HFFc6 (cell line): ENCODE measurements at places on chromosomes 11 and 22. TPM values are rescaled to one million over a fixed set of nuclear protein-coding genes. Genes with fewer than 3 reads are reported as not detected.

- peaks cover 4% of the 10 kb centered on the region; the same call in 1 of the 2 replicates for H3K36me3 ChIP-seq
- peak; percentile 77 for DNase-seq
- H3K4me1 ChIP-seq: peaks cover 31% of the 10 kb centered on the region
These were observed 2.4 kb upstream of the DENND6B start for GRCh38 chr22:50329236-50329635.

DGAT2 gene
- total RNA-seq: 0.23 and 0.31 TPM in 2 replicates

GRCh38 chr11:126862664-126863243 is 137.8 kb downstream of the KIRREL3 start:
- H3K27me3 ChIP-seq: peaks cover 1% of the 10 kb centered on the region
- no peak for DNase-seq
- H3K4me3 ChIP-seq: no peak overlapping the region
- H3K36me3 ChIP-seq: peaks cover 29% of the 10 kb centered on the region

CCDC34 gene
- 11.2 and 16.2 TPM in 2 replicates for total RNA-seq

- peak overlapping the region; percentile 97 for H3K4me3 ChIP-seq
- DNase-seq: no peak
- no peaks in the 10 kb centered on the region; the same call in 1 of the 2 replicates for H3K27me3 ChIP-seq
- peaks cover 41% of the 10 kb centered on the region for H3K4me1 ChIP-seq
These were observed 1.0 kb downstream of the SUN2 start for GRCh38 chr22:38754751-38755154.

MMP11 gene
- 2.0 to 2.6 TPM (median 2.2 TPM) in 3 replicates for total RNA-seq

KCNC1 gene
- total RNA-seq: not detected in 3 replicates

CASP4 gene
- 55.1 to 71.6 TPM (median 68.5 TPM) in 3 replicates for total RNA-seq

DNA sequence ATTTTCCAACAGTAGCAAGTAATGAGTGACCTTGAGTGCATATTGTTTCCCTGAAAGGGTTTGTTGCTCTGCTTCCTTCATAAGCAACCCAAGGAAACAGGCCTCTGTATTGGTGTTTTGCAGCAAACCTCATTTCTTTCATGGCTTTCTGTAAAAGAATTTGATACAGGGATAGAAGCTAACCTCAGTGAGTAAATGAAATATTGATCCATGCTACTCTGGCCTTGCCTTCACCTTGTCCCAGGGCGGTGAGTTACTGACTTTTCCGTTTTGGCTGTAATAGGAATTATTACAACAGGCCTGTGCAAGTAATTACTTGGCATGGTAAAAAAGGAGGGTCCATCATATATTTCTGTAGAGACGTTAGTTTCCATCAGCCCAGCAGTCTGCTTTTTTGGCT is 130.9 kb upstream of the MPPED2 start:
- H3K27me3 ChIP-seq: no peaks in the 10 kb centered on the region
- H3K4me1 ChIP-seq: no peaks in the 10 kb centered on the region
- no peak overlapping the region for H3K4me3 ChIP-seq
- no peaks in the 10 kb centered on the region for H3K36me3 ChIP-seq
- DNase-seq: no peak

C11orf87 gene
- total RNA-seq: 0.07 to 0.26 TPM (median 0.07 TPM) in 3 replicates
